ENCODE measurements at places on chromosomes 1 and 21.
A peak's percentile ranks its signal among the peaks of the same experiment; 100 is the strongest.

GRCh38 chr1:217846733-217847132 lies 215.6 kb downstream of the SPATA17 start:
- DNase-seq = no peak

GRCh38 chr1:183546427-183546826 lies 43.8 kb downstream of the NCF2 start:
- no peak for DNase-seq

GRCh38 chr1:107277022-107277421 lies 136.2 kb downstream of the NTNG1 start:
- peak; percentile 40 for DNase-seq

DNA sequence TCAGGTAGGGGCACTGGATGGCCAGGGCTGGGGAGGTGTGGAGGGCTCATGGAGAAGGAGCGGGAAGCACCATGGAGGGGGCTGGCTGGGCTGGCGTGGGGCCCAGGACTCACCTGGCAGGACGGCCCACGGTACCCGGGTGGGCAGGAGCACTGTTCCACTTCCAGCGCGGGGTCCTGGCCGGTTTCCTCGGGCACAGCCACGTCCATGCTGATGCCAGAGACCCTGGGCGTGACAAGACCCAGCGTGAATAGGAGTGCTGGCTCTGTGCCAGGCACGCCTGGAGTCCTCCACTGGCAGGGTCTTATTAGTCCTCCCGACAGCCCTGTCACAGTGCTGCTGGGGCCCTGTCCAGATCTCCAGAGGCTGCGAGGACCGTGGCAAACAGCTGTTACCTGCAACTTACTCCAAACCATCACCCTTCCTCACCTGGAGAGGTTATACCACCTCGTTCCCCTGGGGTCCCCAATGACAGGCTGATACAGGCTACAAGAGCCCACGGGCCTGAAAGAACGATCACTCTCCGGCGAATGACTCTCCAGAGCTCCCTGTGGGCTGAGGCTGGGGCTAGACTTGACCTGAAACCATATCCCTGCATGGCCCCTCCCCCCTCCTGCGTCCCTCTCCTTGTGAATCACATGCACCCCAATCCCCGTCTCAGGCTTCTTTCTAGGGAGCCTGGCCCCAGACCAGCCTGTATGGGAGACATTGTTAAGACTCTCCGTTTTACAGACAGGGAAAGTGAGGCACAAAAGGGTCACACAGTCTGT lies 62.1 kb downstream of the HSPG2 start:
- DNase-seq = no peak

DNA sequence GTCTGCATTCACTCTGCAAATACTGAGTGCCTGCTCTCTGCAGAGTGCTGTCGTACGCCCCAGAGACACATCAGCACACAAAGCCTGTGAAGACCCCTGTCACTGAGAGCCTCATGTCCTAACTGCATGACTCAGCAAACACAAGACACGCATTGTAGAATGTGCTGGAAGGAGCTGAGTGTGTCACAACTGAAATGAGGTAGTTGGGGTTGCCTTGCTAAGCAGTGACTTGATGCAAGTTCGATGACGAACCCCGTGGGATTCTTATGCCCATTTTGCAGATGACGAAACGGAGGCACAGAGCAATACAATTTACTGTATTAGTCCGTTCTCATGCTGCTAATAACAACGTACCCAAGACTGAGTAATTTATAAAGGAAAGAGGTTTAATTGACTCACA lies 65.1 kb downstream of the RIPK4 start:
- no peak for DNase-seq

DNA sequence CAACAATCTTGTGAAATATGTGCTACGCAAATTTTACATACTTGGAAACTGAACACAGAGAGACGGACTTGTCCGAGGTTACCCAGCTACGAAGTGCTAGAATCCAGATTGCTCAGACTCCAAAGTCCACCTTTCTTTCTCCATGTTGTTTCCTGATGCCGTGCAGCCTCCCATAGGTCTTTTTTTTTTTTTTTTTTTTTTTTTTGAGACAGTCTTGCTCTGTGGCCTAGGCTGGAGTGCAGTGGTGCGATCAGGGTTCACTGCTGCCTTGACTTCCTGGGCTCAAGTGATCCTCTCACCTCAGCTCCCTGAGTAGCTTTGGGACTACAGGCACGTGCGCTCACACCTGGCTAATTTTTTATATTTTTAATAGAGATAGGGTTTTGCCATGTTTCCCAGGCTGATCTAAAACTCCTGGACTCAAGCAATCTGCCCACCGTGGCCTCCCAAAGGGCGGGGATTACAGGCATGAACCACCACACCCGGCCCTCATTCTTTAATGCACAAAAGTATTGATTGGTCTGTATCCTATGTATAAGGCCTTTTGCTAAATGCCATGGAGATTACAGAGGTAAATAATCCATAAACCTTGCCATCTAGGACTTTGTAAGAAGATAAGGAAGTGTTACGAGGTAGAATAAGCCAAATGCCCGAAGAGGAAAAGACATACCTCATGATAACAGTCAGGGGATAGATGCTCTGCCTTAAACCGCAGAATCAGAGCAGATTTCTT lies 92.8 kb downstream of the C1orf21 start:
- DNase-seq = no peak

DNA sequence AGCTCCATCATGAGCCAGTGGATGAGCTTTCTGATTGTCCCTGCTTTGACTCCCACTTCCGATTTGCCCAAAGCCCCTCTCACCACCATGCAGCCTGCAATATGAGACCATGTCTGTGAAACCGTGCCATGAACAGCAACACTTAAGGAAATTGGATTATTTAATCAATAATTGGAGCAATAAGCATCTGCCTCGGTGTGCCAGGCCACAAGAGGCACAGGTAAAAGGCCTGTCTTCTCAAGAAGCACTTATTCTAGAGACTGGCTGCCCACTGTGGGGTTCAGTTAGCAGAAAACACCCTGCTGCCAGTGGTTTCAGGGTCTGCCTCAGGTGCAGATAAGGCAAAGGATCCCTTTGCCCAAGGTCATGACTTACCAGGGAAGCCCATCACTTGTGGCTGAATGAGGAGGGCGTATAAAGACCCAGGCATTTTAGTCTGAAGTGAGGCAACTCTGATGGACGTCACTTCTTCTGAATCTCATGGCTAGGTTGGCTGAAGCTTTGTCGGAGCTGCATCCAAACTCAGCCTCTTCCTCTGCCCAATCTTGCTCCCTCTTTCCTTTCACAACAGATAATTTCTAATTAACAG lies 7.1 kb upstream of the CHI3L2 start:
- DNase-seq = no peak

DNA sequence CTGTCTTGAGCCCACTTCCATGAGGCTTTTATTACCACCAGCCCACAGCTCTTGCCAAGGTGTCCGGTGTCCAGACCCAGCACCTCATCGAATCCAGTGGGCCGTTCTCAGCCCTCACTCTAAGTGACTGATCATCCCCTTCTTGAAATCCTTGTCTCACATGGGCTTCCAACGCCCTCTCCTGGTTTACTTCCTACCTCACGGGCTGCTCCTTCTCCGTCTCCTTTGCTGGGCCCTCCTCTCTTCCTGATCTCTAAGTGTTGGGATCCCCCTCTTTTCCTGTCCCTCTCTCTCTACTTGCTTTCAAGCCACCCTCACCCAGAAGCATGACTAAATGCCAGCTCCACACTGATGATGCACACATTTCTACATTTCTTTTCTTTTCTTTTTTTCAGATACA lies 9.0 kb upstream of the RHBG start:
- no peak for DNase-seq

DNA sequence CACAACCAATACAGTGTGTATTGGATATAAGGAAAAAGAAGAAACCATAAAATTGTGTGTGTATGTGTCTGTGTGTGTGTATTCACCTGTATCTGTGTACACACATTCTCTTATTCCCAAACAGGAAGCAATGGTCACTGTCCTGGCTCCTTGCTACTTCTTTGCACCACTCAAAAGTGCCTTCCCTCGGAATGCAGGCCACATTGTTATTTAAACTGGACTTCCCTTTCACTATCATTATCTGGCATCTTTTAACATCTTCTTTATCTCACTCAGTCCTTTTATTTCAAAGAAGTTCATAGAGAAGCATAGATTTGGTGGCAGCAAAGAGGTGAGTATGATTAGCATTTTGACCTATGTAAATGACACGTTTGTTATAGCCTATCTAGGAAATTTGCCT lies 803.7 kb downstream of the NCAM2 start:
- no peak for DNase-seq

GRCh38 chr1:183000167-183000962 lies 22.9 kb upstream of the LAMC1 start:
- no peak for DNase-seq

- no peak for DNase-seq
Observed at GRCh38 chr1:82491301-82492048, 690.7 kb downstream of the ADGRL2 start.

GRCh38 chr1:58921342-58921741 lies 137.5 kb upstream of the JUN start:
- no peak for DNase-seq

DNA sequence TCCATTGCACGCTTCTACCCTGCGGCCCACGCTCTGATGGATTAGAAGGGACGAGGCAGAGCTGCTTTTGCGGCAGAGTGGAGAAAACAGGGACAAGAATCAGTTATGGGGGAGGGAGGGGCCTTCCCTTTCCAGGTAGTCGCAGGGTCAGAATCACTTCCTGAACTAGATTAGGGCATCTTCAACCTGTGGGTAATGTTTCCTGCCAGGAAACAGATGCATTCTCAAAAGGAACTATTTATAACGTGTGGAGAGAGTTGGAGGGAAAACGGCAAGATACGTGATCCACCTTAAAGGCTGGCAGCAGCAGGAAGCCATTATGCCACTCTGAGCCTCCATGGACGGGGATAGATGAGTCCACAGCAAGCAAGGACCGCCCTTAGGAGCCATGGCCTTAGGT lies 59.9 kb upstream of the CNTN2 start:
- no peak for DNase-seq

- DNase-seq = no peak
Observed at GRCh38 chr1:62689524-62689923, 1.3 kb upstream of the DOCK7 start.

DNA sequence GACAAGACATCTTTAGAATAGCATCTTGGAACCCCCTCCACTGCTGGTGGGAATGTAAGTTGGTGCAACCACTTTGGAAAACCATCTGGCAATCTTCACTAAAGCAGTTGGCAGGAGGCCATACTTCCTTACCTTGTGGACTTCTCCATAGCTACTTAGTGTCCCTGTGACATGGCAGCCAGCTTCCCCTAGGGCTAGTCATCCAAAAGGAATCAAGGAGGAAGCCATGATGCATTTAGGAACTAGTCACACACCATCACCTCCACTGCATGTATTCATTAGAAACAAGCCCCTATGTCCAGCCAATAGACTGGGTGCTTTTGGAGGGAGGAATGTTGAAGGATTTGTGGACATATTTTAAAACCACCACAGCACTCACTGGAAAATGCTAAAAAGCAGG lies 19.9 kb downstream of the MX2 start:
- DNase-seq = no peak

DNA sequence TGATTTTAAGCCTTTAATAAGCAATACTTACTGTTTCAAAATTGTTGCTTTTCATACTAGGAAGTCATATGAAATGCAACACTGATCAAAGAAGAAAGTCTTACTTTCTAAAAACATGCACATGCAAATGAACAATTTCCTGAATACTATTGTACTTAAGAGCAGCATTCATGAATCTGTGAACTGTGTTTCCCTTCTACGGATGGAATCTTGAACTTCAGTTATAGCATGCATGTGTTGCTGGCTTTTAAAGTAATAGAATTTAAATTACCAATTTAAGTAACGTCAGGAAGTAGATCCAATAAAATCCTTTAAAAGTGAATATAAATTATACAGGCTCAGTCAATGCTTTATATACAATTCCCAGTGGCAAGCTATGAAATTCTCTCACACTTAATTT lies 348.9 kb downstream of the KCNT2 start:
- DNase-seq = peak; percentile 95

DNA sequence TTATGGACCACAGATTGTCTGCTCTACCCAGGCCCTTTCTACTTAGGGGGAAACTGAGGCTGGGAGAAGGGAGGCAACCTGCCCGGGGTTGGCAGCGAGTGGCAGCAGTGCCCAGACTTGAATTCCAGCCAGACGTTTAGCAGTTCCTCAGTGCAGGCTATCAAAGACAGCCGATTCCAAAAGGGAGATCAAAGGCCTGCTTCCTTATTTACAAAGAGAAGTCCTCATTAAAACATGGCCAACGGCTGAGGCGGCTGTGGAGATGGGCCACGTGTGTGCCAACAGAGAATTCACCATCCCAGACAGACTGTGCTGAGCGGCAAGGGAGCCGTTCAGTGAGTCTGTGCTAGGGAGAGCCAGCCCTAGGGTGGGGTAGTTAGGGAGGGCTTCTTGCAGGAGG lies 27.7 kb downstream of the C1QB start:
- no peak for DNase-seq

DNA sequence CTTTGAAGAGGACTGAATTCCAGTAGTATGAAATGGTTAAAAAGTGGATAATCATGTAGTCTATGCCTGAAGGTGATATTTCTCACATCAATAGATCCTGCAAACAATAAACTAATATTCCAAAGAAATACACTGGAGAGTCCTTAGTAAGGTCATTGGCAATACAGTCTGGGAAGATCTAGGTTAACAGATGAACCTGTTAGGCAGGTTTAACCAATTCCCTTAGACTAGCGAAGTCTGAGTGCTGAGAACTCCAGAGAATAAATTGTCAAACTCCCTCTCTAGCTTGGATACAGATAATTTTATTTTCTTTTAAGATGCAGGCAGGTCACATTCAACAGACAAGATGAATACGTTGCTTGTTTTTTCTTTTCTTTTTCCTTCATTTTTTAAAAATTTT lies 2.4 kb downstream of the GPR157 start:
- no peak for DNase-seq

DNA sequence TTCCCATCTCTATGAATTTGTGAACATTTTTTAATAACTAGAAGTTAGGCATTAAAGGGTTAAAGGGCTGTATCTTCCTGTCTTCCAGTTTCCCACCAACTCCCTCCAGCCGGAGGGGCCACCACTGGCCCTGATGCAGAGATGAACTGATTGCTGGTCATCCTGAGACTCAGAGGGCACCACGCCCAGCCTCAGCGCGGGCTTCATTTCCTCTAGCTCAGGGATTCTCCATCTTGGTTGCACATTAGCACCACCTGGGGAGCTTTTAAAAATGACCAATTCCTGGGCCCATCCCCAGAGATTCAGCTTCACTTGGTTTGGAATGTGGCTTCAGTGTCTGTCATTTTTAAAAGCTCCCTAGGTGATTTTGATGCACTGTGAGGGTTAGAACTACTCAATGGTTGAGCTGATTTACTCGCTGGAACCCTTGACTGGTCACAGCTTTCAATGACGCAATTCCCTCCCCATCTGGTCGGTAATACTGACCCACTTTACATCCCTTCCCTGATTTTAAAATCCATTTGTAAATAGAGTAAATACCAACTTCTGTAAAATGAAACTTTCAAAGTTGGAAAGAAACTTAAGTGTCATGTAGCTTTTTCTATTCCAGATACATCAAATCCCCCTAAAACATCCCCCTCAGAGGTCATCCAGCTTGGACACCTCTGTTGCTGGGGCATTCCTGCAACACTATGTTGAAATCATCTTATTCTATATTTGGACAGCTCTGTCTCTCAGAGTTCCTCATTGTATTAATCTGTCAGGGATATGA lies 5.1 kb downstream of the NAV1 start:
- DNase-seq = no peak

Data from SK-N-MC (cell line).